IMR-90 (cell line): ENCODE measurements at places on chromosomes 4 and X. TPM values are rescaled to one million over a fixed set of nuclear protein-coding genes. Genes with fewer than 3 reads are reported as not detected.

DNA sequence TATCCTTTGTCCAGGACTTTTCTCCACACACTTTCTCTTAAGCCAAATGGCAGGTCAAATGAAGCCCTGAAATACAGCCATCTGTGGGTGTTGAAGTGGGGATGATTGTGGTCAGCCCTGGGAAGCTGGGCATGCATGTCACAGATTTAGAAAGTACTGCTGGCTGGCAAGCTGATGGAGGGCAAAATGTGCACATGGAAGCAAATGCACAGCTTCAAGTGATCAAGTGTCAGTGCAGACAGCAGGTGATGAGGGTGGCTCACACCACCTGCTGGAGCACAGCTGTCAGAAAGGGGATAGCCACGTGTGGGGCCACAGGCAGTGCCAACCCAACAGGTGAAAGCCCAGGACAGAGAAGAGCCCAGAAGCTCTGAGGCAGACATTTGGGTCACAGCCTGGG is 40.3 kb upstream of the ATXN3L start:
- DNase-seq, result no peak

DNA sequence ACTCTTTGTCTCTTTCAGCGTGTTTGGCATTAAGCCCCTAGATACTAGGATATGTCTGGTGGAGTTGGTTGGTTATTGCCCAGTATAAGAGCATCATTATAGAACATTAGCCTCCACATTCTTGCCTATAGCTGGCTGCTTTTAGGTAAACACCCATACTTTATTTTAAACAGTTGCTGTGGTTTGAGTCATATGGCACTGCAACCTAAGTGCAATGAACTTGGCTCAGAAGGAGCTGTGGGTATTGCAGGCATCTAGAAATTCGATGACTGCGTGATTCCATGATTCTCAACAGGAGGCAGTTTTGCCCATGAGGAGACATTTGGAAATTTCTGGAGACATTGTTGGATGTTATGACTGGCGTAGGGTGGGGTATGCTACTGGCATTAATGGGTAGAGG is 49.5 kb downstream of the DCLK2 start:
- peak; percentile 68 for DNase-seq

DNA sequence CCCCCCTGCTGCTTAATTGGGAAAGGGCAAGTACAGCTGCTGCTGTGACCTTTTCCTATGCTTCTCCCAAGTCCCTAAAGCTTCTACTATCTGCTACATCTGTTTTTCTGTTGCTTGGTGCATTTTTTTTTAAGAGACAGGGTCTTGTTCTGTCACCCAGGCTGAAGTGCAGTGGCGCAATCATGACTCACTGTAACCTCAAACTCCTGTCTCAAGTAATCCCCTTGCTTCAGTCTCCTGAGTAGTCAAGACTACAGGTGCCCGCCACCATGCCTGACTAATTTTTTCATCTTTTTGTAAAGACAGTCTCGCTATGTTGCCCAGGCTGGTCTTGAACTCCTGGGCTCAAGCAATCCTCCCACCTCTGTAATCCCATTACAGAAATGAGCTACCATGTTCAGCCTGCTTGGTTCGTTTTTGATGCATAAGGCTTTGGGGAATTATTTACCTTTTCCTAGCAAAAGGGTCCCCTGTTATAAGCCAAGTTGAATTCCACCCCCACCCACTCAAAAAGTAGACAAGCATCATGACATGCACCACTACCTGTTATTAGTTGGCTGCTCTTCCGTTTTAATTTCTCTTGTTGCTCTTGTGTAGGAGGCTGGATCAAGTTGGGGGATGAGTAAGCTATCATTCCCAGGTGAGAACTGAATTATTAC is 39.6 kb downstream of the DGKK start:
- DNase-seq, result no peak

HS3ST1 gene
- total RNA-seq, result not detected in 2 replicates

ODAM gene
- not detected in 2 replicates for total RNA-seq

SSX3 gene
- not detected in 2 replicates for total RNA-seq
